Stimulated activated CD4-positive, alpha-beta T cell treated with anti-CD3 and anti-CD28 coated beads, Interleukin-4, amount 100 ng/mL, for 1 hour (primary cell): ENCODE measurements at places on chromosomes 4 and X.

DNA sequence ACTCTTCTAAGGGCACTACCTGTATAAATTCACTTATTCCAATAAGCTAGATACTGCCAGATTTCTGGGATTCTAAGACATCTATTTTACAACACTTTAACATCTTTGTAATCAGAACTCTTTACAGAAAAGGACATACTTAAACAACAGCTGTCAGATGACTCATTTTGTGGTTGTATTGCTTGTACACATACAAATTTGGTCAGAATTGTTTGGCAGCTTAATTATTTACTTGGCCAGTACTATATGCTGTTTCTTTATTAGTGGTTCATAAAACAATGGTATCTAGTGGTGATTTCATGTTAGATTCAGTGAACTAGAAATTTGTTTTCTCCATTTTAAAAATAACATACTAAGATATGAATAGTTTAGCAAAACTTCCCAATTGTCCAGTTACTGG lies 27.2 kb downstream of the PALLD start:
- DNase-seq, result no peak

DNA sequence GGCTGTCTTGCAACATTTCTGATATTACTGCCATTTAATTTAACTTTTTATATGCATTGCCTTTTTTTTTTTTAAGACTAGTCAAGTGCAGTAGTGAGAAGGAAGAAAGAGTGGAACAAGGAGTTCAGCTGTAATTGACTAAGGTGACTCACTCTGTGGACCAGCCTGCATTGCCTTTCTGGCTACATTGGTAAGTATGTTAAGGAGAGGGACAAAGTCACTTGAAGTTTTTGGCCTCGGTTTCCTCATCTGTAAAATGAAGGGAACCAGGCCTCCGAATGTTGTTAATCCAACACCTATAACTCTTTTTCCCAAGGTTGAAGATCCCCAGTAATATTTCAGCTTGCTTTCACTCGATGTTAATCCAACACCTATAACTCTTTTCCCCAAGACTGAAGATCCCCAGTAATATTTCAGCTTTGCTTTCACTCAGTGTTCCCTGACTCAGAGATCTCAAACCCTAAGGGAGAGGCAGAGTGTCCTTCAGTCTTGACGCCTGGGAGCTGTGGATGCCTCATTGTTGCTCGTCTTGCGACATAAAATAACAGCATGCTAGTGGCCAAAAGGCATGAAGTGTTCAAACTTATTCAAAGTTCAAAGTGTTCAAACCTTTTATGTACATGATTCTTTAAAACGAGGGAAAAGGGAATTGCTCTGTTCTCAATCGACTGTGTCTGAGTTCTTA lies 102.0 kb downstream of the SORBS2 start:
- no peak for DNase-seq

DNA sequence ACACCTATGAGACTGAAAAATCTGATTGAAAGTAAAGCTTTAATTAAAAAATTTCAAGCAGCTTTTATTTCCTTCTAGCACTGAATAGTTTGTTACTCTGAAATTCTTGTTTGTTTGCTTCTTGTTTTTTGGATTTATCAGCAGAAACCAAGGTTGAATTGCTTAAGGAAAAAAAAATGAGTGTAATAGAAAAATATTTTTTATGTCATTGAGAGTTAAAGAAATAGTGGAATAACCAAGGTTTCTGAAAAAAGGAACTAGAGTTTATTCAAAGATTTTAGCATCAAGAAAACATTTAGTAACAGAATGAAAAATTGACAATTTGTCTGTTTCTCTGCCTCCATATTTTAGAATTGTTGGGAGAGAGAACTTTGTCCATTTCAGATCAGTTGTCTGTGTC lies 1852.2 kb downstream of the PCDH7 start:
- DNase-seq, result no peak

GRCh38 chr4:100087743-100088142 lies 102.5 kb downstream of the DDIT4L start:
- no peak for DNase-seq

DNA sequence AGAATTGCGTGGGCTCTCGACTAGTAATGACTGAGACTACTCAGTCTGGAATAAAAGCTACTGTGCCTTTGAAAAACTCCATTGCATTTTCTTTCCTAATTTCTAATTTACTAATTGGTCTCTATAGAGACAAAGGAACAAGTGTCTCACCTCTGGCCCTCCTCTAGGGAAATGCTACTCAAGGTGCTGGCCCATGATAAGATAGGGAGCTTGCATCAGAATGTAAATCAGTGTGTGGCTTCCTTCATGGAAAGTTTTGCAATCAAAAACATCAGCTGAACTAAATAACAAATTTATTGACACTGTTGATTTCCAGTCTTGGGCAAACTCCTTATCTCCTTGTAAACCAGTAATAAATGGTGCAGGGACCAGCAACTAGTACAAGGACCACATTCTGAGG lies 81.8 kb downstream of the SRPX start:
- DNase-seq, result no peak

GRCh38 chrX:118383120-118383519 lies 37.2 kb downstream of the WDR44 start:
- no peak for DNase-seq

GRCh38 chr4:108172231-108172752 lies 3.6 kb upstream of the LEF1 start:
- DNase-seq, result peak; percentile 44

DNA sequence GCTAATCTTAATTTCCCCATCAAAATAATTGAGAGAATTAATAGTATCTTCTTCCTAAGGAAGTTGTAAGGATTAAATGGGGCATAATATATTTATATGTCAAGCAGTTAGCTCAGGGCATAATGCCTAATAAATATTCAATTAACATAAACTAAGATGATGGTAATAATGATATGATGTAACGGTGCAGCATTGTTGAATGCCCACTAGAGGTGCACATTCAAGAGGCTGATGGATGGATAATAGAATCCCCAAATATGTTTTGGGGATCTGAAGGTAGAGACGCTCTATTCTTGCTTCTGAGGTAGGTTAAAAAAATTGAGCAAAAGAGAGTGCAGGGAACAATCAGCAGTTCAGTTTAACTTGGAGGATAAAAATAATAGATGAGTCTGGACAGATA lies 37.1 kb downstream of the ATOH1 start:
- no peak for DNase-seq

DNA sequence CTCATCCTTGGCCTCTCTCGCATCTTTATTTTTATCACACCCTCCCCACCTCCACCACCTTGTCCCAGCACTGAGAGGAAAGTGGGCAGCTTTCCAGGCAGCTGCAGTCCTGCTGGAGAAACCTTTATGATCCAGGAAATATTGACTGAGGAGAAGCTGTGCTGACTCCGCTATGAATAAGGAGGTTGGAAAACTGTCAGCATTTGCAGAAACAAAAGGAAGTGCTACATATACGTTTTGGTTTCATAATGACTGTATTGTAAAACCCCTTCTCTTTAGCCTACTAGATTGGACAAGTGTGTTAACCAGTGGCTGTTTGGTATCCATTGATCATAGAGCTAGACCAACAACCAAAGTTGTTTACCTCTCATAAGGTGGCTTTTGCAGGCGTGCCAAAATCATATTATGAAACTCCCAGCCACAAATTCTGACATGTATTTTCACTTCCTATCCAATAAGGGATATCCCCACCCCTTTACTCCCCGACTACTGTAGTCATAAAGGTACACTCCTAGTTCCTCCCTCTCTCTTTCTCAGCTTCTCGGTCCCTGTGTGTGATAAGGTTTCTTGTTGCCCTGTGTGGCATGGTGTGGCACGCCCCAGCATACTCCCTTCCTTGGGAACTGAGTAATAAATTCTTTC lies 88.4 kb downstream of the GPR143 start:
- DNase-seq, result peak; percentile 2

GRCh38 chr4:1471443-1472147 lies 65.4 kb upstream of the NKX1-1 start:
- DNase-seq, result no peak

- no peak for DNase-seq
Observed at GRCh38 chrX:12986164-12986779, 11.4 kb downstream of the TMSB4X start.

DNA sequence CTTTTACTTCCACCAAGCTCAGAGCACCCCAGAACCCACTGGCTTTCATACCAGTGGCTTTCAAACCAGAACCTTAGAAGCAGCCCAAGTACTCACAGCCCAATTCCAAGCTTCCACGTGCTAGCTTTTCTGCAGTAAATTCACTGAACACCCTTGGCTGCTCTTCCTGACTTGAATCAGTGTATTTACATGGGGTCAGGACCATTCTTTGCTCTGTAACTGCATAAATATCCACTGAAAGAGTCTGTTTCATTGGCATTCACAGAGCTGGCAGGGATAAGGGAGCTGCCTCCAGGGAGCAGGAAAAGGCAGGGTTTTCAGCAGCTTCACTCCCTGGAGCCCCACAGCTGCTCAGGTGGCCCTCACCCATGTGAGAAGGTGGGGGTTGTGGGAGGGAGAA lies 43.8 kb downstream of the RAI2 start:
- DNase-seq, result no peak

DNA sequence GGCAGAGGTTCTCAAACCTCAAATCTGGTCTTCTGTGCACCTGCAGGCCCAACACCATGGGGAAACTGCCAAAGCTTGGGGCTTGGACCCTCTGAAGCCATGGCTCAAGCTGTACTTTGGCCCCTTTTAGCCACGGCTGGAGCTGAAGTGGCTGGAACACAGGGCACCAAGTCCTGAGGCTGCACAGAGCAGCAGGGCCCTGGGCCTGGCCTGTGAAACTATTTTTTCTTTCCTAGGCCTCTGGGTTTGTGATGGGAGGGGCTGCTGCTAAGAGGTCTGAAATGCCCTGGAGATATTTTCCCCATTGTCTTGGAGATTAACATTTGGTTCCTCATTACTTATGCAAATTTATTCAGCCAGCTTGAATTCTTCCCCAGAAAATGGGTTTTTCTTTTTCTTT lies 18.3 kb upstream of the PI4K2B start:
- no peak for DNase-seq

- DNase-seq, result no peak
Observed at GRCh38 chr4:102560115-102560514, 59.0 kb downstream of the NFKB1 start.
